ENCODE measurements at places on chromosomes 16 and 17.
A peak's percentile ranks its signal among the peaks of the same experiment; 100 is the strongest.

DNA sequence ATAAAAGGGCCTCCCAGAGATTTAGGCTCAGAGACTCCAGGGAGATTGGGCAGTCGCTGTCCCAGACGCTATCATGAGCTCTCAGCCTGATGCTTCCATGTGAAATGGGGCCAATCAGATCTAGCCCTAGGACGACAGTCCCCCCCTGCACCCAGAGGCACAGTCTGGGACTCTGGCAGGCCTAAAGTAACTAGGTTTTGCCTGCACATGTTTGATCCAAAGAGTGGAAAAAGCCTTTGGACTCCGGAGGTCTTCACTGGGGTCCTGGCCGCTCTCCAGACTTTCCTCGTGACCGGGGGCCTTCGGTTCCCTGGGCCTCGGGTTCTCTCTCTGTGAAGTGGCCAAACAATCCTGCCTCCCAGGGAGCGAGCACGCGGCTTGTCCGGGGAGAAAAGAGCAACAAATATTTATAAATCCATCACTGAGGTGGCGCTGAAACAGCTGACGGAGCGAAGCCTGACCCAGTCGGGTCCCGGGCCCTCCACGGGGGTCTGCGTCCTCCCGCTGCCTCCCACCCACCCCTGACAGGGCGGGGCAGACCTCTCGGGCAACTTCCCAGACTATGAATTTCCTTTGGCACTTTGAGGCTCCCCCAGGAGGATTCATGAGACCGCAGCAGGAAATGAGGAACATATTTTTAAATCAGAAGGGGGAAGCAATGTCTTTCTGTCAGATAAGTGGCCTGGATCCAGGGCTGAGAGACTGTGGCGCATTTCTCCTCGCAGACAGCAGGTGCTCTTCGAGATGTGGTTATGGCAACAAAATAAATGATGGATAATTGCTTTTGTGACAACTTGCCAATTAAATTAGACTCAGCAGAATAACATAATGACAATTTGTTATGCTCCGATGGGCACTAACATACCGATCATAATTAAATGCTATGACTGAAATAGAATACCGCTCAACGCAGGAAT is 38.9 kb downstream of the MRPS23 start:
- DNase-seq, result no peak

GRCh38 chr17:61366076-61366714 is 33.4 kb upstream of the TBX2 start:
- no peak for DNase-seq

GRCh38 chr16:25260416-25260815 is 2.8 kb upstream of the ZKSCAN2 start:
- no peak for DNase-seq

DNA sequence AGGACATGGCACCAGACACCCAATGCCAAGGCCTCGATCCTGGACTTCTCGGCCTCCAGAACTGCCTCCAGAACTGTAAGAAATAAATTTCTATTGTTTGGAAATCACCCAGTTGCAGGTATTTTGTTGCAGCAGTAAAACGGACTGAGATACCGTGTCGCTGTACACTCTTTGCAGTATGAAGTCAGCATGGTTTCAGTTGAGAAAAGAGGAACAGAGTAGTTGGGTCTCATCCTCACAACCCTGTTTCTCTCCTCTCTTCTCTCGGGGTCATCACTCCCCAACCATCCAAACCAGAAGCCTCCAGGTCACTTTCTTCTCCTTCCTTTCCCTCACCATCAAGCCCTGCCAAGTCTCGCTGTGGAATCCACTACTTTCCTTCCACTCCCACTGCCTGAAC is 77.8 kb downstream of the ADCY9 start:
- no peak for DNase-seq

- DNase-seq, result no peak
These were observed 4.8 kb downstream of the NARF start for GRCh38 chr17:82463391-82463790.

DNA sequence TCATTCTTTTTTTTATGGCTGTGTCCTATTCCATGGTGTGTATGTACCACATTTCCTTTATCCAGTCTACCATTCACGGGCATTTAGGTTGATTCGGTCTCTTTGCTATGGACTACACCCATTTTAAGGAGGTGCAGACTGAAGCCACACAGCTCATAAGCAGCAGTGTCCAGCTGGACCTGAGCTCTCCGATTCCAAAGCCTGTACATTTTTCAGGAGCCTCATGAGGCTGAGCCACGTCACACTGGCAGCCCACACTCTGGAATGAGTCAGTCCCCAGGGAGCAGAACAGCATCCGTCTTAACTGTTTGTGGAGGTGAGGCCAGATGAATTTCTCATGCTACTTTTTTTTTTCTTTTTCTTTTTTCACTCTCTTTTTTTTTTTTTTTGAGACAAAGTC is 116.1 kb downstream of the C16orf95 start:
- DNase-seq, result no peak

- DNase-seq, result no peak
These were observed 360.9 kb upstream of the TNRC6C start for GRCh38 chr17:77597418-77598240.

DNA sequence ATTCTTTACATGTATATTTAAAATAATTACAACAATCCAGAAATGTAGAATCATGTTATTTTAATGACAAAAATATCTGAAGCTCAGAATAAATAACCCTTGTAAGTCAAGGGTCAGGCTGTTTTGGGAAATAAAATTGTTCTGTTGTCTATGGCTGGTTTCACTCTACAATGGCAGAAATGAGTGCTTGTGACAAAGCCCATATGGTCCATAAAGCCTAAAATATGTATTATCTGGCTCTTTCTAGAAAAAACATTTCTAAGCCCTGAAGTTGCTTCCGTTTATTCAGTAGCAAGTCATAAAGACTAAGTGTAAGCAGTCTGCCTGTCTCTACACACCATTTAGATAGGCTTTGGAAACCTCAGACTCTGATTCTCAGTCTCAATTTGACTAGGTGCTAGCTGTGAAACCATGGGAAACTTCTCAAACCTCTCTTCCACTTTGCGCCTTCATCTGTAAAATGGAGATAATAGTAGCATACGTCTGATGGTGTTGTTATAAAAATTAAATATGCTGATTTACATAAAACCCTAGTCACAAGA is 365.7 kb upstream of the CA10 start:
- no peak for DNase-seq

DNA sequence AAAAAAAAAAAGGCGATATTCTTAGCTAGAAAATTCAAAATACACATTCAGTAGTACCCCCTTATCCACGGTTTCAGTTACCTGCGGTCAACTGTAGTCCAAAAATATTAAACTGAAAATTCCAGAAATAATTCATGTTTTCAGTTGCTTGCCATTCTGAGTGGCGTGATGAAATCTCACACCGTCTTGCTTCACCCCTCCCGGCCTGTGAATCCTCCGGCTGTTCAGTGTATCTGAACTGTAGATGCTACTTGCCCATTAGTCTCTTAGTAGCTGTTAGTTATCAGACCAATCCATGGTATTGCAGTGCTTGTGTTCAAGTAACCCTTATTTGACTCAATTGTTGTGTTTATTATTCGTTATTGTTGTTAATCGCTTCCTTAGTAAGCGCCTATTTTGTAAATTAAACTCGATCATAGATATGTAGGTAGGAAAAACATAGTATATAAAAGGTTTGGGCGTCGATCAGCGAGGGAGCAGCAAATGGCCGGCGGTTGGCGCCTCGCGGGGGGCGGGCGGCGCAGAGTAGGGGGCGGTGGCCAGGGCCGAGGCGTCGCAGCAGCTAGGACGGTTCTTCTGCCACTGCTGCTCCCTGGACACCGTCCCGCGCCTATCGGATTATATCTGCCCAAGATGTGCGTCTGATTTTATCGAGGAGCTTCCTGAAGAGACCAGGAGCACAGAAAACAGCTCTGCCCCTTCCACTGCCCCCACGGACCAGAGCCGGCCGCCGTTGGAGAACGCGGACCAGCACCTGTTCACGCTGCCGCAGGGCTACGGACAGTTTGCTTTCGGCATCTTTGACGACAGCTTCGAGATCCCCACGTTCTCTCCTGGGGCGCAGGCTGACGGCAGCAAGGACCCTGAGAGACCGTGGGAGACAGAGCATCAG is 39.8 kb upstream of the AKAP1 start:
- DNase-seq, result no peak

DNA sequence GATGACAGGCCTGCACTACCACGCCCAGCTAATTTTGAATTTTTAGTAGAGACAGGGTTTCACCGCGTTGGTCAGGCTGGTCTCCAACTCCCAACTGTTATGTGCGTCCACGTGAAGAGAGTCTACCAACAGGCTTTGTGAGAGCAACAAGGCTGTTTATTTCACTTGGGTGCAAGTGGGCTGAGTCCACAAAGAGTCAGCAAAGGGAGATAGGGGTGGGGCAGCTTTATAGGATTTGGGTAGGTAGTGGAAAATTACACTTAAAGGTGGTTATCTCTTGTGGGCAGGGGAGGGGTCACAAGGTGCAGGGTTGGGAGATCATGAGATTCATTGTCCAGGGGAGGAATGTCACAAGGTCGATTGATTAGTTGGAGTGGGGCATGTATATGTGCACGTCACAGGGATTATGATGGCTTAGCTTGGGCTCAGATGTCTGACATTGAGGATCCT is 111.6 kb downstream of the GOSR1 start:
- no peak for DNase-seq

DNA sequence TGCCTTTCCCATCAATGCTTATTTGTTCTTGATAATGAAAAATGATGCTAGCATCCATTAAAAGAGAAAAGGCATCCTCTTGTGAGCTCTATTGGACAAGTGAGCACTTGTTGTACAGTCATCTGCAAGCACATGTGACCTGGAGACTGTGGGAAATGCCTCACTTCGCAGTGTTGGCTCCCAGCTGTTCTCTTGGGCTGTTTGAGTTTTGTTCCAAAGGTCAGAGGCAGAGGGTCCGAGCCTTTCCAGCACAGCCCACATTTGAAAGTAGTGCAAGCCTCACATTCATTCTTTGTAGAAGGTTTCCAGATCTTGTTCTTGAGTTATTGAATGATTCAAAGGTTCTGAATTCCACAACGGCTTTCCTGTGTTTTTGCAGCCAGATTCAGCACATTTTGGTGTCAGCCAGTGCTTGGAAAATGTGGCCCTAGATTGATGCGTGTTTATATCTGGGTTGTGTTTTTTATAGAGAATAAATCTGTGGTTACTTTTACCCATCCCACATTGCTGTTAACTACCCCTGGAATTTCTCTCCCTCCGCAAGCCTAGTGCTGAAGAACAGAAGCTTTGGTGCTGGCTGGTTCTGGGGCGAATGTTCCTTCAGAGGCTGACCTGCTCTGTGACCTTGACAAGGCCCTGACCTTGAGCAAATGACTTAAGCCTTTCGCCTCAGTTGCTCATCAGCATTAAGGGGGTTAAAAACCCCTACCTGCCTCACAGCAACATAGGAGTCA is 49.8 kb downstream of the CDH1 start:
- DNase-seq, result no peak

GRCh38 chr17:75031972-75032719 is 14.6 kb downstream of the ATP5PD start:
- peak; percentile 71 for DNase-seq

- no peak for DNase-seq
These were observed 50.0 kb downstream of the SF3B3 start for GRCh38 chr16:70573451-70574121.

GRCh38 chr17:16905593-16906191 is 66.2 kb downstream of the TNFRSF13B start:
- no peak for DNase-seq

GRCh38 chr16:50340578-50340977 is 28.2 kb downstream of the BRD7 start:
- no peak for DNase-seq

- no peak for DNase-seq
These were observed 24.0 kb upstream of the CIBAR2 start for GRCh38 chr16:85136213-85136701.

- DNase-seq, result peak; percentile 36
These were observed 878 bp upstream of the TRIM25 start for GRCh38 chr17:56914581-56915273.

DNA sequence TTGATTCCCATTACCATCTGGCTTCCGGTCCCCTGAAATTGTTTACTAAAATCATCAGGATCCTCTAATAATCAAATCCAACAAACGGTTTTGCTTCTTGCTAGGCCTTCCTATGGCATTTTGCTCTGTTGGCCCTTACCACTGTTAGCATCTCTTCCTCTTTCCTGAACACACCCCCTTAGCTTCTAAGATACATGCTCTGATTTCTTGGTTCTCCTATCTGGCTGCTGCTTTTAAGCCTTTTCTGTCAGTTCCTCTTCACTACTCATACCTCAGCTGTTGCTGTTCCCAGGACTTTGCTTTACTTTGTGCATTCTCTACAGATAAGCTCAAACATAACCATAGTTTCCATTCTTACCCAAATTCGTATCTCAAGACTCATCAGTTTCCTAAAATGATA is 11.4 kb downstream of the CAPNS2 start:
- DNase-seq, result no peak

GRCh38 chr16:13835935-13836730 is 83.8 kb upstream of the ERCC4 start:
- DNase-seq, result no peak

- no peak for DNase-seq
These were observed 459.7 kb downstream of the SOX9 start for GRCh38 chr17:72580321-72581127.

DNA sequence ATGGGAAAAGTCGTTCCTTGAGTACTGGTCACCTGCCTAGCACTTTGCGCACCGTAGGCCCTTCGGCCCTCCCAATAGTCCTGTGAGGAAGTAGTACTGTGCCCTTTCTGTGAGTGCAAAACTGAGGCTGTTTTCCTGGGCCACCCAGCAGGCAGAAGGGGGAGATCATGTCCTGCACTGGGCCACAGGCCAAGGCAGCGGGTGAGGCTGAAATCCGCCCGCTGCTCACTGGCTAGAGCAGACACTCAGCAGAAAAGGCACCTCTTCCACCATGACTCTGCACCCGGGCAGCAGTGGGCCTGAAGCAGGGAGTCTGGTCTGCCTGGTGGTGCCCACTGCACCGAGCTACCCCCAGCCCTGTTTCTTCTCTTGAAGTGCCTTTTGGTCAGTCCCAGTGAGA is 20.2 kb downstream of the METTL22 start:
- DNase-seq, result no peak

DNA sequence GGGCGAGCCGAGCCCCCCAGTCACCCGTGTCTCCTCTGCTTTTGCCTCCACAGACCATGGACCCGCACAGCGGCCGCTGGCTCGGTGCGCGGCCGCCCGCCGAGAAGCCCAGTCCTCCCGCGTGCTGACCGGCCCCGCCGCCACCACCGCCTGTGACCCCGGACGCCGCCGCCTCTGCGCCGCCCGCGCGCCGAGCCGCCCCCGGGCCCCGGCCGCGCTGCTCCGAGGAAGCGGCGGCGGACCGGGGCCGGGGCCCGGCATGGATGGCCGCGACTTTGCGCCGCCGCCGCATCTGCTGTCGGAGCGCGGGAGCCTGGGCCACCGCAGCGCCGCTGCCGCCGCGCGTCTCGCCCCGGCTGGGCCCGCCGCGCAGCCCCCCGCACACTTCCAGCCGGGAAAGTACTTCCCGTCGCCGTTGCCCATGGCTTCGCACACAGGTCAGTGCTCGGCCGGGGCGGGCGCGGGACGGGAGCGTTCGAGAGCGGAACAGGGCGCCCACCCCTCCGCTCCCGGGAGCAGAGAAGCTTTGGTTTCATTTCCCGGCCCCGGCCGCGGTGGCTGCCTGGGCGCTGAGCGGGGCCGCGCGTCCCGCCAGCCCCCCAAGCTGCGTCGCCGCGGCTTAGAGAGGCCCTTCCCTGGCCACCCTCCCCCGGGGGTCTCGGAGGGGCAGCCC is 4.4 kb downstream of the BAHCC1 start:
- DNase-seq, result no peak
